ENCODE measurements at places on chromosomes 4 and X.

GRCh38 chr4:96713271-96713850, 873.5 kb downstream of the PDHA2 start:
- ATAC-seq = no peak

- ATAC-seq = no peak
These were observed 8.0 kb upstream of the ODAPH start for GRCh38 chr4:75547647-75548387.

- ATAC-seq = no peak
These were observed 40.2 kb upstream of the EPGN start for GRCh38 chr4:74267998-74268606.

DNA sequence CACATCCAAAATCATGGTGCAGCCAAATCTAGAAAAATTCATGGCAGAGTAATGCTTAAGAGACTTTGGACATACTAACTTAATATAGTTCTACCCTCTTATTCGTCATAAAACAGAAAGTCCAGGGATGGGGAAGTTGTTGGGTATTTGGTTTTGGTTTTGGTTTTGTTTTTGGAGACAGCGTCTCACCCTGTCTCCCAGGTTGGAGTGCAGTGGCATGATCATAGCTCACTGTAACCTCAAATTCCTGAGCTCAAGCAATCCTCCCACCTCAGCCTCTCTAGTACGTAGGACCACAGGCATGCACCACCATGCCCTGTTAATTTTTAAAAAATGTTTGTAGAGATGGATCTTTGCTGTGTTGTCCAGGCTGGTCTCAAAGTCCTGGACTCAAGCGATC, 271.8 kb upstream of the TENM3 start:
- no peak for ATAC-seq

DNA sequence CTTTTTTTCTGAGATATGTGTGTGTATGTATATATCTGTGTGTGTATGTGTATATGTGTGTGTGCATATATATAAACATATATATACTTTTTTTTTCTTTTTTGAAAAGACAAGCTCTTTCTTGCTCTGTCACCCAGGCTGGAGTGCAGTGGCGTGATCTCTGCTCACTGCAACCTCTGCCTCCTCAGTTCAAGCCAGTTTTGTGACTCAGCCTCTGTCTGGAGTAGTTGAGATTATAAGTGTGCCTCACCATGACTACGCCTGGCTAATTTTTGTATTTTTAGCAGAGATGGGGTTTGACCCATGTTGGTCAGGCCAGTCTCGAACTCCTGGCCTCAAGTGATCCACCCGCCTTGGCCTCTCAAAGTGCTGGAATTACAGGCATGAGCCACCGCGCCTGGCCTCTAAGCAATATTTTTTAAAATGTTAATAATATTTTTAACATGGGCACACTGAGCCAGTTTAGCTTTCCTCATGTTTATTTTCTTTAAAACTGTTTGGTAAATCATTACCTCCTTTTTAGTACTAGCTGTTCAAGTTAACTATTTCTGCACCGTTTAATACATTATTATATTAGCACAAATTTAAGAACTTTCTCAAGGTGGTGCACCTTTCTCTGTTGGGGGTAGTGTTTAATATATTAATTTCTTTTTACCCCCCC, 33.3 kb downstream of the BBS12 start:
- ATAC-seq = no peak

- ATAC-seq = no peak
These were observed 1158.1 kb downstream of the FSTL5 start for GRCh38 chr4:161005746-161006145.
